ENCODE measurements at places on chromosomes 12 and 14.

DNA sequence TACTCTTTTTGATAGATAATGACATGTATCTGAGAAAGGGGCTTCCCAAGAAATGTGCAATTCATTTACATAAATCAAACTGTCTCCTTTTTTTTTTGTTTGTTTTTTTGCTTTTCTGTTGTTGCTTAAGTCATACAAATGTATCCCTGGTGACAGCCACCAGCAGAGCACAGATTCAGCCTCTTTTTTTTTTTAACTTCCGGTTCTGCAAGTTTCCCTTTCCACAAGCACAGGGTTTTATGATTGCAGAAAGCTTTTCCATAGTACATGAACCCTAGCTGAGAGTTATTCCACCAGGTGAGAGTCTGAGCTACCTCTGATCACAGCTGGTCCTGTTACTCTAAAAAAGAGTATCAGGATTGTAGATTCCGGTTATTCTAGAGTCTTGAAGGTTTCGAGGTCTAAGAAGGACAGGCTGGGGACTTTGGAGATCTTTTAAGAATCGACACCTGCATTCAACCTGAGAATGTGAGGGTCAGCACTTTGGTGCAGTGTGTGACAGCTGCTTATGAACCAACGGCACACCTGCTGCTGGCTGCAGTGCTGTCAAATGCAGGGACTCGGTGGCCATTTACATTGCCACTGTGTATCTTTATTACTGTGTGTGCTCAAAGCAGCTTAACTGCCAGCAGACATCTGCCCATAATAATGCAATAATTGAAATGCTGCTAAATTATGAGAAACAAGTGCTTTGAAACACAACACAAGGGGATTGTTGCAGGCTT lies 551.7 kb downstream of the NRXN3 start:
- DNase-seq: no peak

DNA sequence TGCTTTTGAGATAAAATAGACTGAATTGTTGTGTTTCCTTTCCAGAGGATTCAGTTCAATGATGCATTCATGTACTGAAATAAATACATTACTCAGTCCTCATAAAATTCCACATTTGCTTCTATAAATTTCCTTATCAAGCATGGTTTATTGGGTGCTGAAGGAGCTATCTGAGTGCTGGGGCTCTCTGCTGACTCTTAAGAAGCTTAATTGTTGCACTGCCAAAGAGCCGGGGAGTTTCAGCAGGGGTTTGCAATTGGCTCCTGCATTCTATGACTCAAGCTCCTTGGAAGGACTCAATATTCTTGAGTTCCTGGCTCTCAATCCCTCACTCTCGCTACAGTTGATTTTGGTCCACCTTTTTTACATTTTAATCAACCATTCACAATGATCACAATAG lies 69.8 kb upstream of the PYGL start:
- no peak for DNase-seq

DNA sequence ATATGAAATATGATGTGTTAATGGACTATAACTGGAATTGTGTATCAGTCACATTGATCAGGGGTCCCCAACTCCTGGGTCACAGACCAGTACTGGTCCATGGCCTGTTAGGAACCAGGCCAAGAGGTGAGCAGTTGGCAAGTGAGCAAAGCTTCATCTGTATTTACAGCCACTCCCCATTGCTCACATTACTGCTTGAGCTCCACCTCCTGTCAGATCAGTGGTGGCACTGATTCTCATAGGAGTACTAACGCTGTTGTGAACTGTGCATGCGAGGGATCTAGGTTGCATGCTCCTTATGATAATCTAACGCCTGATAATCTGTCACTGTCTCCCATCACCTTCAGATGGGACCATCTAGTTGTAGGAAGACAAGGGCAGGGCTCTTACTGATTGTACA lies 72.3 kb downstream of the CDK17 start:
- DNase-seq: no peak

- DNase-seq: no peak
These were observed 30.0 kb downstream of the GALNT4 start for GRCh38 chr12:89494411-89495231.

GRCh38 chr14:22221508-22221907 lies 367.5 kb downstream of the DAD1 start:
- no peak for DNase-seq

DNA sequence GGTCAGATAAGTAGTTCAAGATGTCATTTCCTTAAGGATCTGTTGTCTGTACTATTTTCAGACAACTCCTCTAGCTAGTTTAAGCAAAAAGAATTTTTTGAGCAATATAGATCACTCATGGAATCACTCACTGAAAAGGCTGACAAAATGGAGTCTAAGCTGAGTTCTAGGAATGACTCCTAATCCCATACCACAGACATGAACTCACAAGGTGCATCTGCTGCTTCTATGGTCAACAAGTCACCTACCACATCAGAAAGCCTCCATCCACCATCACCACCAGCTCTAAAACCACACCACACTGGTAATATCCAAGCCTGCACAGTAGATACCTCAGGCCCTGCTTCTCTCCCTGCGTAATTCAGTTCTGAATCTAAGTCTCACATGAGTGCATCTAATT lies 33.0 kb downstream of the PWP1 start:
- no peak for DNase-seq

DNA sequence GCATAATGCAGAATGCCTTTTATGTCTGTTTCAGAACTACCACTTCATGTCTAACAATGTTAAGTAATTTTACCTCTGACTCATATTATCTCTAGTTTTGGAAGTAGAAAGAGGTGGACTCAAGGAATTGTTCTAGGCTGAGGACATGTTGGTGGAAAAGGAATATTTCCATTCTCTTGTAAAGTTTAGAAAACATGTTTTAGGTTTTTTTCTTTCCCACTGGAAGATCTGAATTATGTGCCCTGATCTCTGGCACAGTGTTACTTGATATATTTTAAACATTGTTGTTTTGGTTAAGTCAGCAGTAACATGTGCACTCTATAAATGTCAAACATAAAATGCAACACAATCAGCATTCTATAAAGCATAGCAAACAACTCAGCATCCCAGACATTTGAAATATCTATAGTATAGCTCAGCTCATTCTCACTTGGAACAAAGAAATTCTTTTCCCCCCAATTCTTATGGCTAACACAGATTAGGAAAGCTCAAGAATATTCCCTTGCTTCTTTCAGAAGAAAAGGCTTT lies 202.3 kb downstream of the STXBP6 start:
- DNase-seq: no peak

- no peak for DNase-seq
These were observed 258.6 kb upstream of the FOXN3 start for GRCh38 chr14:89675590-89675989.

DNA sequence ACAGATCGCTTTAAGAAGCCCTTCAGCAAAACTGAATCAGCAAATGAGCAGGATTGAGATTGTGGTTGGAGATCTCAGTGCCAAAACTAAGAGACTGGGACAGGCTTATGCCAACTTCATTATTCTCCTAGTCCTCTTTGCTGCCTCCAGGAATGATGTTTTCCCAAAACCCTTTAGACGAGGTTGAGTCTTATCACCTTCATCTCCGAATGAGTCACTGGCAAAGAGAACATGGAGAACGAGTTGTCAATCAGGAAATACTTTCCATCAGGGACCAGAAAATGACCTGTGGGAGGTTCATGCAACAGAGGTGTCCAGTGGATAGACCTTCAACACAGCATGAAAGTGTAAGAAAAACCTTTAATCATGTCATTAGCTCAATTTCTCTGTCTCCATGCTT lies 461.5 kb downstream of the RMST start:
- no peak for DNase-seq

DNA sequence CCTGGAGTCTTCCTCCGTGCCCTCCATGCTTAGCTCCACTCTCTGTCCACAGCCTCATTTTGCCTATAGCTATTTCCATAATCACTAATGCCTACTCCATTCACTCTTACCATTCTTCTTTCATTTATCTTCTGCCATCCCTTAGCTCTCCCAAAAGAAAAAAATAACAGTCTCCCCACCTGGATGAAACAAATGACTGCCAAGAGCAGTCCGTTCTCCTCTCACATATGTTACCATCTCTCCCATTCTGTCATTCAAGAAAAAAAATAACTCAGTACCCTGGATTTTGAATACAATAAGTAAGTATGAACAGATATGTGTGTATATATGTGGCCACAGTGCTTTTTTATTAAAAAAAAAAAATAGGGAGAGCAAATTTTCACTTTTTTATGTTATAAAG lies 13.2 kb downstream of the DUSP16 start:
- no peak for DNase-seq

DNA sequence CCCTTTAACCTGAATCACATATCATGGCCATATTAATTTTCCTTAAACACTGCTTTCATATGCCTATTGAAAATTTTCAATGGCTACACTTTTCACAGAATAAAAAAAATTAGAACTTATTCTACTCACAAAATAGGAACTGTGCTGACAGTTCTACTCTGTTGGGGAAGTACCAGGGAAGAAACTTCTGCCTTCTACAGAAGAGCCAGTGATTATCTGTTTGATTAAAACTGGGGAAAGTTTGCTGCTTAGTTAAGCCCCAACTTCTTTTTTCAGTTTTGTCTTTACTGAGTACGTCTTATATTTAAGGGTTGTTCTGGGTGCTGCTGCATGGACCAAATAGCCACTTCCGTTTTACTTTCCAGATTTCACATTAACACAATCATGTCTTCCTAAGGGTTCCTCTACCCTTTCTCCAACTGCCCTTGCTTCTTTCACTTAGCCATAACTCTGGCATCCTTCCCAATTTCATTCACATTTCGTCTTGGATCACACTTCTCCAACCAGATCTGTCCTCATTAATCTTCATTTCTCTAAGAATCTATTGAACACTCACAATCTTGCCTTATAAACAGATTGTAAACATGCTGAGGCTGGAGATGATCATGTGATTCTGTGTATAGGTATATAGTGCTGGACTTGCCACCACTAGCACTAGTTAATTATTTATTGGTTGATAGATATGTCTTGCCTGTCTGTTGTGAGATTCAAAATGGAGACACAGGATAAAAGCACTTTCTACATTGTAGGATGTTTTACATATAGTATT lies 1.9 kb upstream of the SEL1L start:
- no peak for DNase-seq

GRCh38 chr14:89186856-89187376 lies 230.1 kb downstream of the FOXN3 start:
- no peak for DNase-seq

- DNase-seq: no peak
These were observed 19.0 kb upstream of the SERPINA4 start for GRCh38 chr14:94542111-94542810.

DNA sequence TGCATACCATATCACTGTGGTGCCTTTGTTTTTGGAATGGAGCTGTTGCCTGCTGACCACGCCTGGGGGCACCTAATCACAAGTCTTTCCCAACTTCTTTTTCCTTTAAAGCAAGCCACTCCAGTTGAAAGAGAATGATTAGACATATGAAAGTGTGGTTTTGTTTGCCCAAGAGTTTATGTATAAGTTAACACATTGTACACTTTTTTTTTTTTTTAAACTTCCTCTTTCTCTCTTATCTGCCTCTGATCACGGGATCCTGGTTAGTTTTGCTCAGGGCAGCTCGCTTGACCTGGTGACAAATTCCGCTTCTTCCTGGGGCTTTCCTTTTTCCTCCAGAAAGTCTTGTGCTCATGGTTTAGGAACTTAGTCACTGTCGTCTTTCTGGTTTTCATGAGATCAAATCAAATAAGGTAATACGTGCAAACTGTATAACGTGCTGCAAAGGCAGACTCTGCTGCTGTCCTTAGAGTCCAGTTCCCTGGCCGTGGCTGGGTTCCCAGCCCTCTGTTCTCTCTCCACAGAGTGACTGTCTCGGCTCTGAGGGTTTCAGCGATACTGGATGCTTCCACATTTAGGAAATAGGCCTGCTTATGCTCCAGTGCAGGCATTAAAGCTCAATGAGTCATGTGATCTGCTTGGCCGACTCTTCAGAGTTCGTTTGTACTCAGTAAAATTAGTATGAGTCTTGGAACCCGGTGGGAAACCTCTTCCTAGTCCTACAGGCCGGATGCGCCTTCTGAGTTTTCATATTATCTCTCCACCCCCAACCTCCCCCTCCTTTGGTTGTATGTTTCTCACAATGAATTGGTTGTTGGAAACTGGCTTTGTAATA lies 15.2 kb downstream of the RASSF3 start:
- no peak for DNase-seq

GRCh38 chr14:103694572-103695026 lies 20.7 kb downstream of the XRCC3 start:
- no peak for DNase-seq

GRCh38 chr14:99129998-99130397 lies 142.0 kb downstream of the BCL11B start:
- DNase-seq: no peak

- DNase-seq: no peak
These were observed 546.2 kb upstream of the ATP2B1 start for GRCh38 chr12:90254796-90255195.

- no peak for DNase-seq
These were observed 63.3 kb downstream of the CCDC88C start for GRCh38 chr14:91354221-91354916.

GRCh38 chr12:113162102-113163029 lies 12.8 kb downstream of the CFAP73 start:
- DNase-seq: no peak

- DNase-seq: no peak
These were observed 76.9 kb upstream of the REP15 start for GRCh38 chr12:27619308-27619707.

- no peak for DNase-seq
These were observed 946.2 kb downstream of the BCL11B start for GRCh38 chr14:98325761-98326160.

GRCh38 chr14:58659846-58660245 lies 22.1 kb downstream of the DACT1 start:
- no peak for DNase-seq

DNA sequence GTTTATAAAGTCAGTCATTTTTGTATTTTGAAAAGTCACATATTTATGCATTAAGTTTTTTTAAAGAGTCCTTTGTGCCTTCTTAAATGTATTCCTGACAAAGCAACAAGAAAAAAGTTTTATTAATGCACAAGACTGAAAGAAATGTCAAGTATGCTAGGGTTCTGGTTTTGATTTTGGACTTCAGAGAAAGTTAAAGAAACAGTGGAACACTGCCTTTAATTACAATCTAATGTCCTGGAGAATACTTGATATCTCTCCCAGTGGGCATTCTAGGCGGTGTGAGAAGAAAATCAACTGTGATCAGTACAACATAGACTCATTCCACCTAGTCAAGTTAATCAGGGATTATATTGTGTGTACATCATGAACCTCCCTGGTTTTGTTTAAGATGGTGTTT lies 49.9 kb downstream of the PRICKLE1 start:
- no peak for DNase-seq

DNA sequence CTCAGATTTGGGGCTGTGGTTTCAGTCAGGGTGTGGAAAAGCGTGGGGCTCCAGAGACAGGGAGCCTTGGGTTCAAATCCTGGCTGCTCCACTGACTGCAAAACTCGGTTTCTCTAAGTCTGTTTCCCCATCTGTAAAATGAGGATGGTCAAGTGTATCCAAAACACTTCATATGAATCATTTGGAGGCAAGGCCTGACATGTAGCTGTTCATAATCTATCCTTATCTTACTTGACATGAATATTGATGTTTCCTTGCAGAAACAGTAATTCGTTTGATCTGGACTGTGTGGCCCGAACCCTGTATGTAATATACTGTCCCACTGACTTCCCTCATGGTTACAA lies 1.5 kb upstream of the CCDC63 start:
- no peak for DNase-seq
